ENCODE measurements at places on chromosomes 2 and 18.

DNA sequence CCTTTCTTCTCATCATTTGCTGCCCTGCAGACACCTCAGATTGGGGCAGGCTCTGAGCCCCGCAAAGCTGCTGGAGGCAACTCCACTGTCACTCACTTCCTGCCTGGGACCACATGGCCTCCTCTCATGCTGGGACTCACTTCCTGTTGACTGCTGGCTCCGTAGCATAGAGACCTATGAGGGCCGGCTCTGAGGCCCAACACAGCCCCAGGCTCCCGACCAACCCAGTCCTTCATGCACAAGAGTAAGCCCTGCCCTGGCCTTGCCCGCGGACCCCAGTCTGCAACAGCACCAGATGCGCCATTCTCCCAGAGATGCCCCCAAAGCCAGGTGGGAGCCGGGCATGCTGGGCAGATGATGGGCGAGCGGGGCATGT lies 55.7 kb downstream of the DNMT3A start:
- no peak for DNase-seq

- no peak for DNase-seq
These were observed 500.5 kb downstream of the TSN start for GRCh38 chr2:122255924-122256323.

DNA sequence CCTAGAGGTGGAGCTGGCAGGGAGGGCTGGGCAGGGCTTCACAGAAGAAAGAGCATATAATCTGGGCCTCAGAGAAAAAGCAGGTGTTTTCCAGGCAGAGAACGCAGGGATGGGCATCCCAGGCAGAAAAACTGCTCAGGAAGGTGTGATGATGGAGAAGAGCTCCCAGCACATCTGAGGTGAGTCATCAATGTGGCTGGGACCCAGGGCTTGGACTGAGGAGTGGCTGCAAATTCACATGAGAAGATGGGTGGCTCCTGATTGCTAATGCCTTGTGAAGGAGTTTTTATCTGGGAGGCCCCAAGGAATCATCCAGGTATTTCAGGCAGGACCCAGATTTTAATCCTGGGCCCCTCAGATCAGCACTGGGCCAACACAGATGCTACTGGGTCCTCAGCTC lies 10.2 kb downstream of the IL1F10 start:
- DNase-seq: no peak

DNA sequence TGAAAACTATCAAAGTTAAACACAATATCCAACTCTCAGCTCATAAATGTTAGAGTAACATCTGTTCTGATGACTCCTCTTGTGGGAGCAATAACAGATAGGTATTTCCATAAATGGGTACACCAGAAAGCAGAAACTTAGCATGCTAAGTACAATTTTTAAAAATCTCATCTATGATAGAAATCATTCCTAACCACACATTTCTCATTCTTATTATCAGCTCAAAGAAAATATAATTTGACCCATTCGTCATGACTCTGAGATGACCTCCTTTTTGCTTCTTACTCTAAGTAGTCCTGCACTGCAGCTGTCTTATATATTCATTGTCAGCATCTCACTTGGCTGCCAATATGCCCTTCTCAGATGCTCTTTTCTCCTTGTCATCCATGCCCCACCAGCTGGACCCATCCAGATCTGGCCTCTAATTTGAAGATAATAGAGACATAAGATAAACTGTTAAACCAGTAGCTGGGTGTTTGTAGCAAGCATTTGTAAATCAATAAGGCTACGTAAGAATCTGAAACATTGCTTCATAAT lies 298.3 kb downstream of the KCNS3 start:
- no peak for DNase-seq

- no peak for DNase-seq
These were observed 8.5 kb downstream of the GEN1 start for GRCh38 chr2:17762451-17762850.

Measured in HL-60 (cell line).